Fibroblast of skin of abdomen (primary cell): ENCODE measurements at places on chromosomes 12 and 14.

- DNase-seq = no peak
These were observed 76.7 kb downstream of the DRAM1 start for GRCh38 chr12:101954113-101954512.

- DNase-seq = no peak
These were observed 34.7 kb downstream of the FOXN4 start for GRCh38 chr12:109274381-109274780.

DNA sequence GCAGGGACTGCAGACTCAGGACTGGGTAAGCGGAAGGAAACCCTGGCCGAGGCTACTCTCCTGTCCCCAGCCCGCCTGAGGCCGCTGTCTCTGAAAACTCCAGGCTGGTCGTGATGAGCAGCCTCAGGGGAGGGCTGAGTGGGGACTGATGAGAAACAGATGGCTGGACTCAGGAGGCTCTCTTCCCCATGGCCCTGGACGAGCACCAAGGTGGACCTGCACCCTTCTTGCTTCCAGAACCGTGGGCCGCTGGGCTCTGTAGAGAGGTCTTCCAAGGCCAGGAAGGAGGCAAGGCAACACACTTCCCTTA lies 1.1 kb downstream of the TEX22 start:
- DNase-seq = no peak

- no peak for DNase-seq
These were observed 27.7 kb upstream of the PLEKHG3 start for GRCh38 chr14:64676410-64677008.

GRCh38 chr12:115419145-115419646 lies 735.2 kb upstream of the TBX3 start:
- DNase-seq = no peak

- no peak for DNase-seq
These were observed 1010.8 kb downstream of the FLRT2 start for GRCh38 chr14:86540636-86541247.
